ENCODE measurements at places on chromosomes 2 and 18. TPM values are rescaled to one million over a fixed set of nuclear protein-coding genes. Genes with fewer than 3 reads are reported as not detected.

The CFAP210 gene
- total RNA-seq: 0.96 TPM

The PXDN gene
- 1.3 TPM for total RNA-seq

GRCh38 chr2:70725505-70725904, 42.5 kb downstream of the ADD2 start:
- no peak for DNase-seq

DNA sequence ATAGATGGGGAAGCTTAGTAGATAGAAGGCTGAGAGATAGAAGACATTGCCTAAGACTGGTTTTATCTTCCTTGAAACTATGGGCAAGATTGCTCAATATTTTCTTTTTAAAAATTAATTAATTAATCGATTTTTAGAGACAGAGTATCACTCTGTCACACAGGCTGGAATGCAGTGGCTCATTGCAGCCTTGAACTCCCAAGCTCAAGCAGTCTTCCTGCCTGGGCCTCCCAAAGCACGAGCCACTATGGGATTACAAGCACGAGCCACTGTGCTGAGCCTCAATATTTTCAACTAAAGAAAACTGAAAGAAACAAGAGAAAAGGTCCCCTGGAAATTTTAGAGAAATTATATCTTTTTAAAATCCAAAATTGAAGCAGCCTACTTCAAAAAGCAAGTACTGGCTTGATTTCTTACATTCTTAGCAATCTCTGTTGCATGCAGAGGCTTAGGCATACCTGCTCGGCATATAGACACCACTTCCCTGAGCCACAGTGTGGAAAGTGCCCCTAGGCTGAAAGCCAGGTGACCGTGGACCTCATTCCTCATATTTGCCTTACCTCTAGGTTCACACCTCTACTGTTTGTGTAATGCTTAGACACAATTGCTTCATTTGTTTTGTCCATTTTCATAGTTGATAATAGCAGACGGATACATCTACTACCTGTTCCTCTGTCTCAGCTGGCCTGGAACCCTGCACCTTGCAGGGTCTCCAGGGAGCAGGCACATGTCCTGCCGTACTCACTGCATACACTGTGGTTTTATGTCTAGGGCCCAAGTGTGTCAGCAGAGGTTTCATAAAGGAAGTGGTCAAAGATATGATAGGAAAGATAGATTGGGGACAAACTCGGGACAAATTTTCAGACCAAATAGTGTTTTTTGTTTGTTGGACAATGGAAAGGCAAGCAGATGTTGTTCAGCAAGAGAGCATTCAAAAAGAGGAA, 166.5 kb upstream of the ALPP start:
- DNase-seq: no peak

DNA sequence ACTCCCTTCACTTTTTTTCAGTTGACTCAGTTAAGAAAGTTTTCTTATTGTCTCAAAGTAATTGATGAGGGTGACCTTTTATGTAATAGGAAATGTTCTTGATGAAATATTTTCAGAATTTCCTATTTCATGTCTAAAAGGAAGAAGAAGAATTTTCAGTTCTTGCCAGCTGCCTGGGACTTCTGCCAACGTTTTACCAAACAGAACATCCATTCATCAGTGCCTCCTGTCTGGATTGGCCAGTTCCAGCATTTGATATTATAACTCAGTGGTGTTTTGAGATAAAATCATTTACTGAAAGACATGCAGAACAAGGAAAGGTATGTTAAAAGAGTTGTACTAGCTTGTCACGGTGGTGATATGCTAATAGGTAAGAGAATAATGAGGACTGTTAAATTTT, 104.7 kb upstream of the MYO3B start:
- no peak for DNase-seq

The RAX gene
- not detected for total RNA-seq

DNA sequence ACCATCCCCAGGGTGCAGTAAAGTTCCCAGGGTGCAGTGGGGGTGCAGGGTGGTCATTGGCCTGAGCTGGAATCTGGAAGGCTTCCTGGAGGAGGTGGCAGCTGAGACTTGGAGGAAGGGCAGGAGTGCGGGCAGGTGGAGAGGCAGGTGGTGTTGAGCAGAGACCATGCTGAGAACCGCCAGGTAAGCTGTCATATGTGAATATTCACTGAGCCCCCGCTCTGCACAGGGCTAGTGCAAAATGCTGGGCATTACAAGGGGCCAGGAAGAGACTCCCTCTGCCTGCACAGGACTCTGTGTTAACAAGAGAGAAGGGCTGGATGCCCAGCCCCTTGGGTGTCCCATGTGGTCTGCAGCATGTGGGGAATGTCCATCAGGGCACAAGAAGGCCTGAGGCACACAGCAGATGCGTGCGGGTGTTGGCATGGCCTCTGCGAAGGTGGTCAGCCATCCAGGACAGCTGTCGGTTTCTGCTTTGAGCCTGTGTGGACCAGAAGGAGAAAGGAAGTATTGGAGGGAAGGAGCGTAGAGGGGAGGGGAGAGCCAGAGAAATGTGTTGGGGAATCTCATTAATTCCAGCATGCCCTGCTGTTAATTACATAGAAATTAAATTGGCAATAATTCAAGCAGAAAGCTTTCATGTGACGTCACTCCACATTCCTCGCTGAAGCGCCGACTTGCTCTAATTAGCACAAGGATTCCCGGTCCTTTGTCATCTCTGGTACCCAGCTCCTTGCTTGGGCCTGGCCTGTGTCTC, 62.8 kb upstream of the OTOS start:
- no peak for DNase-seq

GRCh38 chr18:24076950-24077349, 61.9 kb upstream of the CABYR start:
- DNase-seq: no peak

The FAM110C gene
- 0.35 TPM for total RNA-seq

GRCh38 chr2:47386551-47386950, 16.4 kb upstream of the MSH2 start:
- no peak for DNase-seq

GRCh38 chr18:77208964-77209363, 40.7 kb upstream of the GALR1 start:
- DNase-seq: no peak

GRCh38 chr2:65431421-65432226, 775 bp downstream of the SPRED2 start:
- no peak for DNase-seq

DNA sequence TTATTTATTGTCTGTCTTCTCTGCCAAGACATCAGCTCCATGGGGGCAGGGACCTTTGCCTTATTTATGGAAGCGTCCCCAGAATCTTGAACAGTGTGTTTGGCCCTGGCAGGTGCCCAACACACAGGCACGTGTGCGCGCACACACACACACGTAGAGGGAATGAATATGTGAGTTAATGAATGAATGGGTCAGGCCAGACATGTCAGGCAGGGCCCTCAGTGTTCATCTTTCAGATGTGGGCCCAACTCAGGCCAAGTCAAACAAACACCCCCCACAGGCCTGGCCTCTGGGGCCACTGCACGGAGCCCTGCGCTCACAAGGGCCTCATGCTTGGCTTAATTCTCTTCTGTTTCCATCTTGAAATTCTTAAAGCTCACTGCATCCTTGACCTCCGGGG, 54.1 kb downstream of the DYSF start:
- DNase-seq: no peak

The GEN1 gene
- total RNA-seq: 7.7 TPM

DNA sequence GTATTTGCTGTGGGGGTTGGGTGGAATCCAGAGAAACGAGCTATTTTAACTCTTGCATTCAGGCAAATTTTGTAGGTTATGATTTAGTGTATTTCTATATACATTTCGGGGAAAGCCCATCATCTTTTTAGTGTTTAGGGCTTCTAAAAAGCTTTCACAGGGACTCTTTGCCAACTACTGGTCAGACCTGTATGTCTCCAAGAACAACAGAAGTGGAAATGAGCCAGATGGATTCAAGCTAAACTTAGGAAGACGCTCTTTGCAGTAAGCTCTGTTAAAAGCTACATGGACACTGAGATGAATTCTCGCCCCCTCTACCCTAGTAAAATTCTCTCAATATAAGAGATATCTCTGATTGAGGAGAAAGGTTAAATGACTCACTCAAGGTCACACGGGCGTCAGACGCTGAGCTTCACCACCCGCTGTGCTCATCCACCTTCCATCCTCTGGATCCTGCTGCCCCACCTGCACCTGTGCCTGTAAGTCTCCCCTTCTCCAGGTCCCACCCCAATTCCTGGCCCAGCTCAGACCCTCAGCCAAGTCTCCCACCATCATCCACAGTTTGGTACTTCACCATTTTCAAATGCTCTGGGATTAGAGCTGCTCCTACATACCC, 85.6 kb downstream of the MARCHF4 start:
- no peak for DNase-seq

The APOB gene
- total RNA-seq: 1.9 TPM

DNA sequence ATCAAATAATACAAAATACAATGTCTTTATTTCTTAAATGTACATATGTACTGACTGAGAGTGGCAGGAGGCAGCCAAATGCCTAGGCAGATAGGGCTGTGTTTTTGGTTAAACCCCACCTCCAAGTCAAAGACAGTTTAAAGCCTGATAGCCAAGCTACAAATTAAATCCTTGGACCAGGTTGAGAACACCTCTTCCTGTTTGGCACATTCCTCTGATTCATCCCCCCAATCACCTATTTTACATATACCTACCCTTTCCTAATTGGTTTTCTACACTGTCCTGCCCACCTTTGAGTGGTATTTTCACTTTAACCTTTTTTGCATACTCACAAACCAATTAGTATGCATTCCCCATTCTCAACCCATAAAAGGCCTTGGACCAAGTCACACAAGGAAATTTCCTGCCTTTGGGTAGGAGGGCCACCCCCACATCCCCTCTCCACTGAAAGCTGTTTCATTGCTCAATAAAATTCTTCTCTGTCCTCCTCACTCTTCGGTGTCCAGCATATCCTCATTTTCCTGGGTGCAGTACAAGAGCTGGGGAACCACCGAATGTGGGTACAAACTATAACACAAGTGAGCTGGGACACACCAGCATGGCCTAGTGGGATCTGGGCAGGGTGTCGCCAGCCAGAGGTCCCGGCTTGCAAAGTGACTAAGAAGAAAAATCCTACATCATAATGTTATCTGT, 149.1 kb downstream of the UBE2E3 start:
- DNase-seq: no peak

- DNase-seq: no peak
These were observed 398.0 kb downstream of the SPAG16 start for GRCh38 chr2:213682276-213682675.

GRCh38 chr2:65360441-65360840, 72.0 kb downstream of the SPRED2 start:
- no peak for DNase-seq

GRCh38 chr2:160837416-160837815, 322.8 kb upstream of the TANK start:
- no peak for DNase-seq

DNA sequence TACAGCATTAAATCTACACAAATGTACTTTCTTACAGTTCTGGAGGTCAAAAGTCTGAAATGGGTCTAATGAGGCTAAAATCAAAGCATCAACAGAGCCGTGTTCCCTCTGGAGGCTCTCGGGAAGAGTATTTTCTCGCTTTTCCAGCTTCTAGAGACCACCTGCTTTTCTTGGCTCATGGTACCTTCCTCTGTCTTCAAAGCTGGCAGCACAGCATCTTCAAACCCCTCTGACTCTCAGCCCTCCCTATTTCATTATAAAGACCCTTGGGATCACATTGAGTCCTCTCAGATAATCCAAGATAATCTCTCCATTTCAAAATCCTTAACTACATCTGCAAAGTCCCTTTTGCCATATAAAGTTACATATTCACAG, 117.8 kb upstream of the NCK2 start:
- no peak for DNase-seq

DNA sequence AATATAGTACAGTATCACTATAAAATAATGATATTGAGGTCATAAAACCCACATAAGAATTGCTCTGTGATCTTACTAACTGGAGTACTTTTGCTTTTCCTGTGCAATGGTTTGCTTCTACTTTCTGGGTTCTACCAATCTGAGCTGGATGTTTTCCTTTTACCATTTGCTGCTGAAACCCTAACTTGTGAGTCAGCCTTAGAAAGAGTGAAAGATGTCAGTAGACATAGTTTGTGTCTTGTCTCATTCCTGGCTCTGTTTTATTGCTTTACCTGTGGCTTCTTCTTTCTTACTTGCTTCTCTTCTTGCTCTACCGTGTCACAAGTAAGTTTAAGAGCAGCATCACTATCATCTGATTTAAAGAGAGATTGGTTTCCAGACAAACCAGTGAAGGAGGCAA, 61.0 kb downstream of the MBD2 start:
- no peak for DNase-seq

The PLEK gene
- 28.4 TPM for total RNA-seq

DNA sequence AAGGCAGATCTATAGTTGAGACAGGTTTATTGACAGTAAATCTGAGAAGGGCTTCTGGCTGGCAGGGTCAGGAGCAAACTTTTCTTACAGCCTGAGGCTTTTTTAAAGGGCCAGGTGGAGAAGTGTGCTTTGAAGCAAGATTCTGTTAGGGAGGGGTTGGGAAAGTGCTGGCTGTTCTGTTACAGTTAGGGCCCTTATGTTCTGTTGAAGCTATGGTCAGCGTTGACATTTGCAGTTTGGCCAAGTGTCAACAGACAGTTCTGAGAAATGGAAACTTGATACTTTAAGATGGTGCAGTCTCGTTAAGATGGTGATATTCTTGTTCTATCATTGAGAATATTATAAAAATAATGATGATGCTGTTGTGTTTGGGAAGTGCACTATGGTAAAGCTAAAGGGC, 154.2 kb downstream of the RDH14 start:
- DNase-seq: no peak

DNA sequence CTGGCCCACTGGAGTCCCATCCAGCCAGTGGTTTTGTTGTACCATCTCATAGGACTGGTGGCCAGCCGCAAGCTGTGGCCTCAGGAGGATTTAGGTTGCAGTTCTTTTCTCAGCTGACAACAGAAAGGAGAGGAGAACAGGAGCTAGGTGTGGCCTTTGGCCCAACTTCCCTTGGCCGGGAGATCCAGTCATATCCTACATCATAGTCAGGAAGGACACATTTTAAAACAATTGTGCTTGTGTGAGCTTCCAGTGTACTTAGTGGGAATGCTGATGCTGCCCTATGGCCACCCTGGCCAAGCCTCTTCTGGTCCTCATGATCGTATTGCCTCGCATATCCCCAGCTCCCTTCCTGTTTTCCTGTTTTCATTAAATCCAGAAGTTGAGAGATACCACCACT, 98.1 kb downstream of the WDSUB1 start:
- DNase-seq: no peak

GRCh38 chr2:157245846-157246764, 11.4 kb upstream of the GALNT5 start:
- DNase-seq: no peak

The VAMP5 gene
- total RNA-seq: 26.9 TPM

GRCh38 chr2:215530191-215530968, 94.5 kb upstream of the FN1 start:
- DNase-seq: no peak
